ENCODE measurements at places on chromosomes 16 and 17.

- DNase-seq = no peak
Measured at GRCh38 chr16:23957287-23957686, 121.5 kb downstream of the PRKCB start.

- DNase-seq = no peak
Measured at GRCh38 chr17:27466376-27466742, 10.1 kb downstream of the KSR1 start.

DNA sequence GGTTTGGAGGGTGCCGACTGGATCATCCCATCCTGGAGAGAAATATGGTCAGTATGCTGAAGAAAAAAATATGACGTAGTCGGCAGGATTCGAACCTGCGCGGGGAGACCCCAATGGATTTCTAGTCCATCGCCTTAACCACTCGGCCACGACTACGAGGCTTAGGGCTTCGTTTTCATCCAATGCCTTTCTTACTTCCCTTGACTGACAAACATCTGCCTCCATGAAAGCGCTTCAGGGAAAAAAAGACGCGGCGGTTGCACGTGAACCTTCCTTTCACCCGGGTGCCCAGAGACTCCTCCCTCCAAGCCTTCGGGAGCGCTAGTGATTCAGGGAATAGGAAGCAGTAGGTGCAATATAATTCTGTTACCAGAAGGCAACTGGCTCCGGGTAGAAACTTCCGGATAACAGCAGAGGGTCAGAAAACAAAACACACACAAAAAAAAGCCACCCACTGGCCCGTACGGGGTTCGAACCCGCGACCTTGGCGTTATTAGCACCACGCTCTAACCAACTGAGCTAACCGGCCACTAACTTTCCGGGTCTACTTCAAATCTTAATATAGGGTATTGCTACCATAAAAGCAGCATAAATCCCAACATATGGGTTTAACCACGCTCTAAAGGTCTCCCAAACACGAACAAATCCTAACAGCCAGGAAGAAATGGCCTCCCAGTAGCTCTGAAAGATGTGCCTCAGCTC lies 16.3 kb upstream of the AURKB start:
- no peak for DNase-seq

GRCh38 chr17:45664921-45665320 lies 119.2 kb upstream of the CRHR1 start:
- no peak for DNase-seq

- DNase-seq = no peak
Measured at GRCh38 chr16:86306811-86307513, 203.4 kb upstream of the FOXF1 start.

DNA sequence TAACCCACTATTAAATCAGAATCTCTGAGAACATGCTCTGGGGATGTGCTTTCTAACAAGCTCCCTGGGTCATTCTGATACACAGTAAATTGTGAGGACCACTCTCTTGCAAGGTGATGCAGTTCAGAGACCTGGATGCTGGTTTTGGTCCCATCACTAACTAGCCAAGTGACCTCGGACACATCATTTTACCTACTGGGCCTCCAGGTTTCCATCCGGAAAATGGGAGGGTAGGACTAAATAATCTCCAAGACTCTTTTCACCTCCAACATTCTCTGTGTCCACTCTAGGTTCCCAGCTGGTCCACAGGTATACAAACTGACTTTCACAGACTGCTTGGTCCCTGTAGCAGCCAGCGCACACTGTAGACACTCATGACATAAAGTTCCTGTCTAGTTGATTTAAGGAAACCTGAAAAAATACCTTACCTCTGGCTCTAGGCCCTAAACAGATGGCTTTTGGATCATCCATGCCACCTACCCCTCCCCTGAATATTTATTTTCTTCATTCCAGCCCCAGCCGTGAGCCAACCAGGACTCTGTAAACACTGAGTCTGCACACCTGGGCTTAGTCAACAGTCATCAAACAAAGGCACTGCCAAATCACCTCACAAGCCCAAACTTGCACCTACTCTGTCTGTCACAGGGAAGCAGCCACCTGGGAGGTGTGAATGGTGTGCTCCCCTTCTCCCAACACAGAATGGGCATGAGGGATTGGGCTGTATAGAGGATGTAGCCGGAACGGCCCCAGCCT lies 51.3 kb upstream of the MRPS23 start:
- DNase-seq = no peak

- DNase-seq = no peak
Measured at GRCh38 chr16:85056211-85056748, 28.7 kb downstream of the KIAA0513 start.

- DNase-seq = no peak
Measured at GRCh38 chr16:78813661-78814311, 714.3 kb downstream of the WWOX start.

- DNase-seq = no peak
Measured at GRCh38 chr17:43782913-43783680, 2.9 kb downstream of the CFAP97D1 start.

DNA sequence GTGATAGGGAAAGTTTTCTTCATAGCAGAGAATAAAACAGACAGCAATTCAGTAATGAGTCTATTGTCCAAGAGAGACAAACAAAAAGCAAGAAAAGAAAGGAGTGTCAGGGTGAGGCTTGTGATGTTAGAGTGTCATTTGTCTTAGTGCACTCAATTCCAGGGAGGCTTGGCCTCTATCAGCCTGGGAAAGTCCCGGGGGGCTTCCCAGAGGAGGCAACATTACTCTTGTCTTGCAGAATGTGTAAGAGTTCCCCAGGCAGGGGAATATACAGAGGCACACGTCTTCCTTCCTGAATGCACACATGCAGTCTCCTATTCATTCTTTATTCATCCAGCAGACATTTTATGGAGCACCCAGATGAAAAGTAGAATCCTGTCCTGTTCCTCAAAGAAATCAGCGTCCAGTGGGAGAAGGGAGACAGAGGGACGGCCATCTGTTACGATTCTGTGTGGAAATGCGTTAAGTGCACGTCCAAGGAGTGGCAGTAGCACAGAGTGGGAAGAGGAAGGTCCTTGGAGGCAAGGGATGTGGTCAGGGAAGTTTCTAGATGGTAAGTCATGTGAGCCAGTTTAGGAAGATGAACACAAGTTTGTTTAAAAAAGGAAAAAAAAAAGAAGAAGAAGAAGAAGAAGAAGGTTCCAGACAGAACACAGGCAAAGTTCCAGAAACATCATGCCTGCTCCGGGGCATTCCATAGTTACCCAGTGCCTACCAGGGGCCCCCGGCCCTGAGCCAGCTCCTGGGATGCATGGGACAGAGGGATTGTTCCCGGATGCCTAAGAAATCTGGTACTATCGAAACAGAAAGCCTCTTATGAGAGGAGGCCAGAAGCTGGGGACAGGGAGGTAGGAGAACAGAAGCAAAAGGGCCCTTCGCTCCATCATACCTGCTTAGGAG lies 21.1 kb downstream of the CACNG4 start:
- no peak for DNase-seq

DNA sequence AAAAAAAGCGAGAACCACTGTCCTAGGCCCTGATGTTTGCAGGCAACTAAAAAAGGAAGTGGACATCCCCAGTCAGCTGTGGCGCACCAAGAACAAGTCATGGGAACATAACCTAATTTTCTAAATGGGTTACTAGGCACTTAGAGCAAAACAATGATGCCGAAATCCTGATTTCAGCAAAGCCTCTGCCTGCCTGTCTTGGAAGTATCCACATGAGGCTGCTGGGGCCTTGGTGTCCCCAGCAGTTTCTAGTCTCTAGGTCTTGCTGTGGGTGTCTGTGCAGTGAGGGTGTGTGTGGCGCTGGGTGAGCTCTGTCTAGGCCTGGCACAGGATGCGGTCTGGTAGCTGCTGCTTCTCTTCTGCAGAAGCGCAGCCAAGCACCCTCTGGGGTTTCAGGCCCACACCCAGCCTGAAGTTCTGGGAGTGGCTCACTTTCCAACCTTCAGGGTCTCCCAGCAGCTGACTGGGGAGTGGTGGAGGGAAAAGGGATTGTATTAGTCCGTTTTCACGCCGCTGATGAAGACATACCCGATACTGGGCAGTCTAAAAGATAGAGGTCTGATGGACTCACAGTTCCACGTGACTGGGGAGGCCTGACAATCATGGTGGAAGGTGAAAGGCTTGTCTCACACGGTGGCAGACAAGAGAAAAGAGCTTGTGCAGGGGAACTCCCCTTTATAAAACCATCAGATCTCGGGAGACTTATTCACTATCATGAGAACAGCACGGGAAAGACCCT lies 21.1 kb downstream of the STH start:
- peak; percentile 34 for DNase-seq

- no peak for DNase-seq
Measured at GRCh38 chr16:88468275-88469129, 15.4 kb downstream of the ZFPM1 start.

DNA sequence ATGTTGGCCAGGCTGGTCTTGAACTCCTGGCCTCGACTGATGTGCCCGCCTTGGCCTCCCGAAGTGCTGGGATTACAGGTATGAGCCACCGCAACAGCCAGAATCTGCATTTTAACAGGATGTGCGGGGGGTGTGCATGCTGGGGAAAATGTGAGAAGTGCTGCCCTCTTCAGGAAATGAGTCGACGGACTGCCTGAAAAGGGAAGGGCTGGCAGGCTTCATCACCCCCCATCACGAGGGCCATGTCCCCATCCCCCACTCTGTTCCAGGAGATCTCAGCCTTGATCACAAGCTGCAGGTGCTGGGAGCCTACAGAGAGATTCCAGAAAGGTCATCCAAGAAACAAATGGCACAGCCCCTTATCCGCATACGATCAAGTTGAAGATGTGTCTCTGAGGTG lies 195.3 kb upstream of the RPL38 start:
- DNase-seq = no peak

- no peak for DNase-seq
Measured at GRCh38 chr17:574061-574460, 140.6 kb downstream of the VPS53 start.

DNA sequence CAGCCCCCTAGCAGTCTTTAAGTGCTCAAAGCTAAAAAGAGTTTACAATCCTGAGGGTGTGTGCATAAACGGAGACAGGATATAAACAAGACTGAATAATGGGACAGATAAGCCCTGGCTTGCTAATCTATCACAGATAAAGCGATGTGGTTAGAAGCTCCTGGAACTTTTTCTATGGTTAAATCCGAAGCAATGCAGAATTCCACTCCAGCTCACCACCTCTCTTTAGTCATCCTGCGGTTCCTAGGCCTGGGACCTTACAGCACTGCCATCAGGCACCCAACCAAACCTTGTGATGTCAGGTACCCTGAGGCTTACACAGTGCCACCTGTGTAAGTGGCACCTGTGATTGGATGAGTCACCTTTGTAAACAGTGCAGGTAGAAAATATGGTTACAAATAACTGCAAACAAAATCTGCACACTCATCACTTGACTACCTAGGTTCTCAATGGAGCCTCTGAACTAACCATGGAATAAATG lies 31.5 kb upstream of the B4GALNT2 start:
- no peak for DNase-seq

DNA sequence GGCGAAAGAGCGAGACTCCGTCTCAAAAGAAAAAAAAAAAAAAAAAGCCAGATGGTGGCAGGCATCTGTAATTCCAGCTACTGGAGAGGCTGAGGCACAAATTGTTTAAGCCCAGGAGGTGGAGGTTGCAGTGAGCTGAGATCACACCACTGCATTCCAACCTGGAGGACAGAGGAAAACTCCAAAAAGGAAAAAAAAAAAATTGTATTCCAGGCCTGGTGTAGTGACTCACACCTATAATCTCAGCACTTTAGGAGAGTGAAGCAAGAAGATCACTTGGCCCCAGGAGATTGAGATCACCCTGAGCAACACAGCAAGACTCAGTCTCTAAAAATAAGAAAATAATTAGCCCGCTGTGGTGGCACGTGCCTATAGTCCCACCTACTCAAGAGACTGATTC lies 20.1 kb downstream of the HBQ1 start:
- no peak for DNase-seq

DNA sequence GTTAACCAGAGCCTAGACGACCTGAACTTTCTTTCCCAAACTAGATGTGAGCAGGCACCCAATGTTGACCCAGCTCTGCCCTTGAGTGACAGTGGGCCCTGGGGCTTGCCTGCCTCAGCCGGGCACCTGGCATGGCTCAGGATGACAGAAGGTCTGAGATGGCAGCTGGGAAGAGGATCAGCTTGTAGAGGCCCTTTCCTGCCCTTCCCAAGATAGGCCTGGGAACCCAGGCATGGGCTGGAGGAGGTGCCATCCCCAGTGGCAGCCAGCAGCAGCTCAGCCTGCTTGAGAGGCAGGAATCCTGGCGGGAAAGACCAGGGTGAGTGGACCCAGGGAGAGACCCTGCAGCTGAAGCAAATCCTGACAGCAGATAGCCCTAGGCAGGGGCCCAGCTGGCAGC lies 59.1 kb downstream of the PIPOX start:
- DNase-seq = no peak

GRCh38 chr17:29778956-29779811 lies 150.8 kb downstream of the SSH2 start:
- peak; percentile 64 for DNase-seq

- DNase-seq = peak; percentile 11
Measured at GRCh38 chr17:20234276-20234675, 225.1 kb downstream of the SPECC1 start.

- DNase-seq = no peak
Measured at GRCh38 chr17:65039336-65039988, 17.1 kb downstream of the GNA13 start.

- DNase-seq = no peak
Measured at GRCh38 chr16:83005653-83006160, 378.9 kb downstream of the CDH13 start.

- no peak for DNase-seq
Measured at GRCh38 chr17:70317421-70317820, 148.1 kb downstream of the KCNJ2 start.

DNA sequence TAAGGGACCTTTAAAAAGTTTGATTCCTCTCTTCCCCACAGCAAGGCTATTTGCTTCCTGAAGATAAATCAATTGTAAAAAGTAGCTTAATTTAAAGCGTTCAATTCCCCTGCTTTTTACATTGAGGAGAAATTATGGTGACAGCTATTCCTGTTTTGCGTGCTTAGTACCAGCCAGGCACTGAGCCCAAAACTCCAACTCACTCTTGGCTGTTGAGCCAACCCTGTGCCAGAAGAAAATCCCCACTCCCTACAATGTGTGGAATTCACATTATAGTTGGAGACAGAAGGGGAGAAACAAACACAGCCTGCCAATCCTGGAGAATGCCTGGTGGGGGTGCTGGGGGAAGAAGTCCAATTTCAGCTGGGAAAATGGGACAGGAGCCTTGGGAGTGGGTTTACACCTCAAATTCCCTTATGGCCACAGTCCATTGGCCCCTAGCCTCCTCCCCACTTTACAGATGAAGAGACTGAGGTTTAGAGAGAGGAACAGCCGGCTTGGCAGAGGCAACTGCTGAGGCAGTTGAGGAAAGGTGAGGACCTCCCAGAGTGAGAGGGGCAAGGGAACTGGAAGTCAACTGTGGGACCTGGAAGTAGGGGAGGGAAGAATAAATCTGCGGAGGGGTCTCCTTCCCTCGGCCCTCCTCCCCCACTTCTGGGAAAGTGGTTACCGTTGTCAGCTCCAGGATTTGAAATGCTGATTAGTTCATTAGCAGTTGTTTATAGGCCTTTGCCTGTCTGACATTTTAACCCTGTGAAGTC lies 26.1 kb downstream of the CDH1 start:
- DNase-seq = no peak

GRCh38 chr17:74950207-74950606 lies 14.5 kb downstream of the OTOP3 start:
- no peak for DNase-seq

- DNase-seq = no peak
Measured at GRCh38 chr17:21345236-21345635, 30.9 kb upstream of the KCNJ12 start.

All from stimulated activated CD8-positive, alpha-beta memory T cell treated with anti-CD3 and anti-CD28 coated beads, Interleukin-7, amount 100 ng/mL, for 24 hours (primary cell).